ENCODE measurements at places on chromosomes 3 and 15.

GRCh38 chr3:134333522-134334181, 40.6 kb downstream of the AMOTL2 start:
- no peak for DNase-seq

- DNase-seq, result no peak
Observed at GRCh38 chr15:78329625-78330024, 10.5 kb upstream of the CRABP1 start.

GRCh38 chr3:117630469-117630868, 920.9 kb downstream of the TUSC7 start:
- DNase-seq, result no peak

DNA sequence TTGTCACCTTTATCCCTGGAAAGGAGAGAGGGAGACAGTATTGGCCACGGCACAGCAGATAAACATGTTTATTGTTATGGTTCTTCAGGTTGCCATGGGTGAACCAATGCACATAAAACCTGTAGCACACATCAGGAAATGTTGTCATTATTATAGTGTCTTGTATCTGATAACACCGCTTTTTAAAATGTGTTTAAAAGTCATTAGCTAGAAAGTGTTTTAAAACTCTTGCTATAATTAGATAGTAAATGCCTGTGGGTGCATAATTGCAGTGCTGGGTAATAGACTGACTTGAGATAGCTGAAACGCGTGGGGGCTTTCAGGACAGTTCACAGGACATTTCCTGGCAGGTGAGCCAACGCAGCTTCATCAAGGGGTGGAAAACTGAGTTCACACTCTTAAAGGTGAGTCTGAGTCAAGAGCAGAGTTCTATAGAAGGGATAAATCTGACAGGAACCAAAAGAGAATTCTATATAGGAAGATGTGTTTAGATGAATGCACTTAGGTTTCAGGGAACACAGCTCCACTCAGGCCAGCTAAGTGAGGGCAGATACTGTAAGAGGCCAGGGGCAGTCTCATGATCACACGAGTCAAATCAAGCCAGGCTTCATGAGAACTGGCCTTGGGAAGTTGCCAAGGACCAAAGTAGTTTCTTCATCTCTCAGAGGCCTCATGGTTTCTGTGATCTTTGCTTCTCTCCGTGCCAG, 35.6 kb upstream of the PPP4R2 start:
- DNase-seq, result no peak
